ENCODE measurements at places on chromosomes 6 and 20. TPM values are rescaled to one million over a fixed set of nuclear protein-coding genes. Genes with fewer than 3 reads are reported as not detected.

Gene TSBP1
- not detected for total RNA-seq

Gene NMBR
- total RNA-seq = 1.2 TPM

Gene ABCF1
- total RNA-seq = 32.7 TPM

Gene RIMS1
- 121 TPM for total RNA-seq

Gene BPIFB4
- total RNA-seq = not detected

Gene TPX2
- total RNA-seq = 2.3 TPM

Gene FAM229B
- total RNA-seq = 75.2 TPM

Gene MMP24OS
- total RNA-seq = 91.7 TPM

Gene FAM83C
- not detected for total RNA-seq

Measured in dorsolateral prefrontal cortex (tissue), 122 donors.